Renal pelvis (tissue), 12 donors: ENCODE measurements at places on chromosomes 5 and 9. TPM values are rescaled to one million over a fixed set of nuclear protein-coding genes. Genes with fewer than 3 reads are reported as not detected.
A peak's percentile ranks its signal among the peaks of the same experiment; 100 is the strongest.

DNA sequence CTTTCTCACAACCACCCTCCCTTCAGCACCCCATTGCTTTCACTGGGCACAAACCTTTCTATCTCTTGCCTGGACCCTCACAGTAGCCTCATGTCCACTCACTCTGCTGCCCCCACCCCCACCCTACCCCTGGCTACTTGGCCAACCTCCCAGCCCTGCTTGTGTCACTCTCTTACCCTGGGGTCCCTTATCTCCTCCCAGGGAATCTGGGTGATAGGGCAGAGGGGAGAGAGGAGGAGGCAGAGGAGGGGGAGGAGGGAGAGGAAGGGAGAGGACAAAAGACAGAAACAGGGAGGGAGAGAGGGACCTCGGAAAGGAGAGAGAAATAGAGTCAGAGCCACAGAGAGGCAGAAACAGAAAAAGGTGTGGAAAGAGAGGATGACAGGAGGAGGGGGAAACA, 25.0 kb upstream of the KIF12 start:
- DNase-seq = no peak

PCDHA2 gene
- polyA plus RNA-seq = 0.20 TPM

GRCh38 chr9:16258708-16259107, 611.8 kb downstream of the BNC2 start:
- no peak for DNase-seq

GRCh38 chr5:154470137-154470536, 7.9 kb downstream of the HAND1 start:
- DNase-seq = no peak

- no peak for DNase-seq
These were observed 88.5 kb downstream of the SNX24 start for GRCh38 chr5:122933956-122934355.

TIMD4 gene
- 0.46 TPM for polyA plus RNA-seq

RC3H2 gene
- 56.6 TPM for polyA plus RNA-seq

- DNase-seq = no peak
These were observed 52.9 kb downstream of the EHMT1 start for GRCh38 chr9:137671721-137672120.

- DNase-seq = no peak
These were observed 16.2 kb downstream of the PRRC2B start for GRCh38 chr9:131410044-131410491.

- no peak for DNase-seq
These were observed 75.7 kb upstream of the IRX4 start for GRCh38 chr5:1958211-1959010.

DNA sequence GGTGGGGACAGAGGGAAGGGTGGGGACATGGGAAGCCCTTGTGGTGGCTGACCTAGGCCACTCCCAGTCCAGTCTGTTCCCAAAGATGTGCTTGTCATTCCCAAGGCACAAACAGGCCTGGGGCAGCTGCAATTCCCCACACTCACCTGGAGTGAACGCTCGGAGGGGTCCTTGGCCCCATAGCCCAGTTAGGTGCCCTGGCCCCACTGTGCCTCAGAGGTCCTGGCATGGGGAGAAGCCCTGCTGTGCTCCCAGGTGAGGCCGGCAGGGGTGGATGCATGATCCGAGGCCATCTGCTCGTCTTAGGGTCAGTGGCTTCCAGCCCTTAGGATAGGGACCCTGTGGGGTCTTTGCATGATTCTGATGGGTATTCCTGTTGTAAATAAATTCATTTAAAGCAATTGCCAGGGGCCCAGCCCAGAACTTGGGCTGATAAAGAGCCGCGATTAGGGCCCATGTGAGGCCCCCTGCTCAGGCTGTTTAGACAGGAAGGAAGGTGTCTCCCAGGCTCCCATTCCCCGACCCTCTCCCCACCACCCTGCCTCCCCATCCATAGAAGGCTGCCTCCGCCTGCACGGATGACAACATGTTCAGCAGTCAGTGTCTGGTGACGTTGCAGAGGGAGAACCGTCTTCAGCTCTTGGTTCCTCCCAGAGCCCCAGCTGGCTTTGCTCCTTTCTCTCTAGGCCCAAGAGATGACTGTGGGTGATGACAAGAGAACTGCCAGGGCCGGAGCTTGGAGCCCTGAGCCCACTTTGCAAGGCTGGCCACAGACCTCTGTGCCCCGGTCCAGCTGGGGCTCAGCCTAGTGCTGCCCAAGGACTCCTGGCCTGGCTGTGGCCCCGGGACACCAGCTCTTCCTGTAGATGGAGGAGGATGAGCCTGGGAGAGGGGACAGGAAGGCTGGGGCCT, 28.4 kb upstream of the IRX4 start:
- DNase-seq = no peak

NDUFS4 gene
- polyA plus RNA-seq = 118 TPM

- DNase-seq = no peak
These were observed 4.7 kb downstream of the SEMA4D start for GRCh38 chr9:89493181-89493580.

- DNase-seq = no peak
These were observed 2.4 kb downstream of the XPA start for GRCh38 chr9:97694769-97695168.

GRCh38 chr5:64838803-64839202, 70.1 kb downstream of the CWC27 start:
- DNase-seq = no peak

COQ4 gene
- 97.0 TPM for polyA plus RNA-seq

DNA sequence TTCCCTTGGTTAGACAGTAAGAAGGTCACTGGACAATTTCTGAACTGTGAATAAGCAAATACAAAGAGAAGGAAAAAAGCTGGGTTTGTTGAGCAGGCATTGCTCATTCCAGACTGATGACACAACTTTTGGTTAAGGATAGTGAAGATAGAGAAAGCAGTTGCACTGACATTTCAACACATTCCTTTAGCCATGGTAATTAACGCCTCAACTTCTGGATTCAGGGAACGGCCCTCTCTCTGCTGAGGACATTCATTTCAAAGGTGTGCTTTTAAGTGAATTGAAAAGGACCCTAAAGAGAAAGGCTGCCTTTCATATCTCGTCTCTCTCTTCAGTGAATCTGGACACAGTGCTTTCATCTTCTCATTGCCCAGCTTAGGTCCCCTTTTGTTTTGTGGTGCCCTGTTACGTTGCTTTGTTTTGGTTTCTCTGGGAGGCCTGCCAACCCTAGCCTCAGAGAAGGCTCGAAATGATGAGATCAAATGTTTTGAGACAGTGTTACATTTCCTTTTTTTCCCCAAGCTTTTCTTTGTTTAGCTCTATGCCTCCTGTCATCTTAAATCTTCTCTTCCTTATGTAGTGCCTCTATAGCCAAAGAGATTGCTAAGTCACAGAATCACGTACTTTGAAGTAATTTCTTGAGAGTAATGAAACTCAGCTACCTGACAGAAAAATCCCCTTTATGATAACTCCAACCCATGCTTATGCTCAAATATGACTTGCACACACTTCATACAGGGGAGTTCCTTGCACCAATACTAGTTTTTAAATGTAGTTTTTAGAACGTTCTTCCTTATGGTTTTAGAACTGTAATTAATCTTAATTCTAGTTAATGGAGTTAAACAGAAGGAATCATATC, 94.4 kb upstream of the IFNE start:
- DNase-seq = peak; percentile 39

DNA sequence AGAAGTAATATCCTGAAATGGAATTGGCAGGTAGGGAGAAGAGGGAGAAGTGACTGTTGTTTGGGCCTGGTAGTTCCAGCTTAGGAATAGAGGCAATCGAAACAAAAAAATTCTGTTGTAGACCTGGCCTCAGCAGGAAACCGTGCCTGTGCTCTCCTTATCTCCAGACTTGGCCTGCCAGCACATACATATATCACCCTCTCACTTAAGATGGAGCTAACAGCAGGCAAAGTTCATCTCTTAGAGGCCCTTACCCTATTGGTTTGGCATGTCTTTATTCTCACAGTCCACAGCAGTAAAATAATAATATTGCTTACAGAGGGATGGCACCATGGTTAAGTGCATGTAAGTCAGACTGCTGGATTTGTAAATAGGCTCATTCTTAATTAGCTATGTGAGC, 19.6 kb upstream of the TNC start:
- no peak for DNase-seq

LRRTM2 gene
- 1.7 TPM for polyA plus RNA-seq

GRCh38 chr5:109654455-109654854, 35.3 kb upstream of the MAN2A1 start:
- DNase-seq = no peak

GRCh38 chr5:31048282-31049270, 144.9 kb upstream of the CDH6 start:
- DNase-seq = no peak

FBP2 gene
- 0.18 TPM for polyA plus RNA-seq

DNA sequence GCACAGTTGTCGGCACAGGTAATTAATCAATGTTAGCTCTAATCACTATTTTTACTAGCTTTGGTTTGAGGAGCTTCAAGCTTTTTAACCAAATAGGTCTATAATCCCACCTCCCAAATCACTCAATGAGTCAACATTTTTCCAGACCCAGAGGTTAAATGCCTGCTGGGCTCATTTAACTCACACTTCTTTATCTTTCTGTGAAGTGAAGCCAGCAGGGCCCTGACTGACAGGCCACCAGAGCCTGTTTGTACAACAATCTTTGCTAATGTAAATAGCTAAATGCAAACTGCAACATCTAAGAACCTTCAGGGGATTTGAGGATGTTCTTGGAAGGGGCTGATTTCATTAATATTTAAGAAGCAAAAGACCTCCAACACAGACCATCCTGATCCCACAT, 98.4 kb upstream of the NREP start:
- DNase-seq = no peak

- DNase-seq = no peak
These were observed 2.9 kb downstream of the BAAT start for GRCh38 chr9:101381833-101382342.

PRR16 gene
- polyA plus RNA-seq = 3.8 TPM

DNA sequence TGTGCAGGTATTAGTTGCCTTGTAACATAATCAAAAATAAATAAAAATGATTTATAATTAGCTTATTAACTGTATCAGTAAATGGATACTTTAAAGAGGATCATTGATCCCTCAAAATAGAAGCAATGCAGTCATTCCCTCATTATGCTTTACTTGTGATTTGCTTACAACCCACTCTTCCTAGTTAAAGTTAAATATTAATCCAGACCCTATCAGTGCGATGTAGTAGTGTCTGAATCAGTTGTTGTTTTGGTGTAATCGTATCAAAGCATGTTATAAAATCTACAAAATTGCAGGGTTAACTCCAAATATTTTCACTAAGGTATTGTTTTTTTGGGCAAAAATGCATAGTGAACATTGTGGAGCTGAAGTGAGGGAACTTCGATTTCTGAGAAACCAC, 17.6 kb downstream of the TENT4A start:
- no peak for DNase-seq

DNA sequence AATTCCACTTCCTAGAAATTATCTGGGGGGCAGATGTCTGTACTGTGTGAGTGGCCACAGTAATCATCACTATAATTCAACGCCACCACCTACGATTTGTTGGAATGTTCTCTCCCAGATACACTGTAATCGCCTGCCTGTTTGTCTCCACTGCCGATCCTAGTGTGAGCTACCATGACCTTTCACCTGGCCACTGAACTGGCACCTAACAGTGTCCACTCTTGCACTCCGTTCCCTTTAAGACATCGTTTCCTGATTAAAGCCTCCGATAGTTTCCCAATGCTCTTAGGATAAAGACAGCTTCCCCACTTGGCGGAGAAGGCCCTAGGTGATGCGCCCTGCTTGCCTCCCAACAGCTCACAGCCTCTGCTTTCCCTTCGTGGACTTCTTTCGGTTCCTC, 4.0 kb downstream of the PHYKPL start:
- DNase-seq = no peak

DNA sequence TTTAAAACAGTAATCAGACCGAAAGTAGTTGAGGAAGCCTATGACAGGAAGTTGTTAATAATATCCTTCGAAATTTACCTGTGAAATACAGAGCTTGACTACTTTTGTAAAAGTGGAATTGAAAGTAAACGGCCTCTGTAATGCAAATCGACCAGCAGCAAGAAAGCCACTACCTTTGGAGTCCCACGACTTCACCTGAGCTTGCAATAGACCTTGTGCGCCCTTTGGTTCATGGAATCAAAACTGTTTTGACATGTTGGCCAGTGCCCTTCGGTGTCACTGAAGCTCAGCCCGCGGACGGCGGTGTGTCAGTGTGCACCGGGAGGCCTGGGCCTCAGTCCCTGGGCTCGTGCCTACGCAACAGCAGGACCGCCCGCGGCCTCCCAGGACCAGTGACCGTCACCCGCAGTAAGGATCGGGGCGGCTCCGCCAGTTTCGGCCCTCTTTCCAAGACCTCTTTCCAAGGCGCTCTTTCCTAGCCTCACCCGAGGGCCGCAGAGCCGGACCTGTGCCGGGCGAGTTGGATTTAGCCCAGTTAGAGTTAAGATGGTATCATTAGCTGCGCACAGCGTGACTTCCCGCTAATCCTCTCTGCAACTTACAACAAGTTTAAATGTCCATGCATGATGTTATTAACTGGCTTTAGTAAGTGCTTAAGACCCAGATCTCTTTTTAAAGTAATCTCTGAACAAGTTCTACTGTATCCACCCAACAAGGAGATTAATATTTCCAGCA, 223.3 kb downstream of the MEF2C start:
- no peak for DNase-seq

CTNND2 gene
- polyA plus RNA-seq = 1.9 TPM

NSG2 gene
- polyA plus RNA-seq = 0.78 TPM

GRCh38 chr5:35089334-35090314, 41.9 kb upstream of the AGXT2 start:
- peak; percentile 49 for DNase-seq

DNA sequence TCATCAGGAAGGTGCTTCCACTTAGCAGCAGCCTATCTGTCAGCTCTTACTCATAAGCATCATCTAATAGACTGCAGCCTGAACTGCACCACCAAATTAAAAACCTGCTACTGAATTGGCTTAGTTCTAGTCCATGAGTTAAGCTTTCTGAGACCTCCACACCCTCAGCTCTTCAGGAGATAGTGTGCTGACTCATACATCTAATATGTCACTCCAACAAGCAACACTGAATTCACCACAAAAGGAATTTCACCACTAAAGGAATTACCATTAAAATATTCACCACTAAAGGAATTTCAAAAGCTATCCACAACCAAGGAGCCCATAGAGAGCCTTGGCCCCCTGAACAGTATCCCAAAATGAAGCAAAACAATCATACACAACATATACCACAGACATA, 418.5 kb upstream of the RORB start:
- no peak for DNase-seq

- DNase-seq = peak; percentile 65
These were observed 21.9 kb upstream of the QSOX2 start for GRCh38 chr9:136267261-136268111.

DNA sequence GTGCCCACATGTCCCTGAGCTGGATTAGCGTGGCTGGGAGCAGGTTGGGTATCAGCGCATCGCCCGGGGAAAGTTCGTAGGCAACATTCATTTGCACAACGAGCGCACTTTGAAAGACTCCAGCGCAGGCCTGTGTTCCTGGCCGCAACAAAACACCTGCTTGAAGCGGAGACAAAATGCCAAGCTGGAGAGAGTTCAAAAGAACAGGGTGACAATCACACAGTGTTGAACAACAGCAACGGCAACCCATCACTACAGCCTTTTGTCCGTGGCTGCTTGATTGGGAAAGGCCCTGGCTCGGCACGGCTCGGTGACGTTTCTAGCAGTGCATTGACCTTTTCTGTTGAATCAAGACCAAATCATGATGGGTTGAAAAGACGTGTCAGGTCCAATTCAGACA, 336.3 kb downstream of the IRX1 start:
- no peak for DNase-seq

GRCh38 chr5:67166460-67167285, 29.9 kb downstream of the CD180 start:
- DNase-seq = no peak
